ENCODE measurements at places on chromosomes 7 and 10.

GRCh38 chr7:64183126-64183742, 23.8 kb upstream of the ZNF735 start:
- no peak for DNase-seq

DNA sequence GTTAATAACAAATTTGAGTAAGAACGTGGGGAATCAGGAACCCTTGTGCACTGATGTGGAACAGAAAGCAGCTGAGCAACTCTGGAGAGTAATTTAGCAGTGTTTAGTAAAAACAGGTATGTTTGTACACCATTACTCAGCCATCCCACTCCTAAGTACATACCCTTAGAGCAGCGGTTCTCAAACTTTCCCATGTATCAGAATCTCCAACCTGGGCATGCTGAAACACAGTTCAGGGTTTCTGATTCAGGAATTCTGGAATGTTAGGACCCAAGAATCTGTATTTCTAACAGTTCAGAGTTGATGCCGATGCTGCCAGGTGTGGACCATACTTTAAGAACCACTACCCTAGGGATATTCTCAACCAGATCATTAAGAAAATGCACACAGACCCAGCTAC, 5.1 kb downstream of the SGMS1 start:
- DNase-seq: no peak

GRCh38 chr7:142878315-142878714, 7.2 kb downstream of the TRPV6 start:
- DNase-seq: no peak

DNA sequence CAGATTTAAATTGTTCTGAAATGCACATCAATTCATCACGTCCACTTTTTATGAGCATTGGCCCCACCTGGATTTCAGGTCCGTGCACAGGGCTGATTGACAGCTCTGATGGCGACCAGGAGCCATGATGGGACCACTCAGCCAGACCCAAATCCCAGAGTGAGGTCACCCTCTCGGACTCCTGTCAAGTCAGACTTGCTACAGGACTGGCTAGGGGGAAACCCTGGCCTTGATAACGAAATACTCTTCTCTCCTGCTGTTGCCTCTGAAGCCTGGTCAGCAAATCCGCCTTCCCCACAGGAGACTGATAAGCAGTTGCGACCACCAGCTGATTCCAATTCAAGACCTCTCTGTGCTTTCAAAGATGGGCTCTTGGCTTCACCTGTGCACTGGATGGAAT, 76.4 kb downstream of the CARD11 start:
- DNase-seq: no peak

DNA sequence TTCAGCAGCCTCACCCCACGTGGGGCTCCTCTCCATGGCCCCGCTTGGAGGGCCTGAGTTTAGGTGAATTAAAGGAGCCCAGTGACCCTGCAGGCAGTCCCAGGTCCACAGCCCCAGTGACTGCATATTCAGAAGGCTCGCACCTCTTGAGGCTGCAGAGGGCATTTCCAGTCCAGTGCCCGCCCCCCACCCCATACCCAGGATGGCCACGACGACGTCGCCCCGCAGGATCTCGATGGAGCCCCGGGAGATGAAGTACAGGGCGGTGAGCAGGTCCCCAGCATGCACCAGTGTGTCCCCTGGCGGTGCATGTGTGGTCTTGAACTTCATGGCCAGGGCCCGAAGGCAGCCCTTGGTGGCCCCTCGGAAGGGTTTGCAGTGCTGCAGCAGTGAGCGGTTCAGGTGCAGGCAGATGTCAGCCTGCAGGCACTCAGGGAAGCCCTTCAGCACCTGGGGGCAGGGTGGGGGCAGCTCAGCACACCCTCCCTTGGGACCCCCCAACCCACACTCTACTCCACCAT, 28.1 kb downstream of the KCNH2 start:
- DNase-seq: no peak

GRCh38 chr7:11612737-11613136, 219.3 kb downstream of the THSD7A start:
- DNase-seq: no peak

DNA sequence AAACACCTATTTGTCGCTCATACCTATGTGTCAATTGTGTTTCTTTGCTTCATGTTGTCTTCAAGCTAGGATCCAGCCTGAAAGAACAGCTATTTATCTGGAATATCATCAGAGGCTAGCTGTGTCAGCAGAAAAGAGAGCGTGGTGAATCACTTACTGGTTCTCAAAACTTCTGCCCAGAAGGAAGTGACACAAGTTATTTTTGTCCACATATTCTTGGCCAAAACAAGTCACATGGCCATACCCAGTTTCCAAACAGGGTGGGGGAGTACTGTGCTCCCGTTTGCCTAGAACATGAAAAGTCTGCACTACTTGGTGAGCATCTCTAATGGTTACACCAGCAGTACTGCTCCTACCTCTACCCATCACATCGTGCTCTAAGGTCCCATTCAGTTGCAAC, 160.9 kb upstream of the CSTF2T start:
- DNase-seq: no peak

GRCh38 chr10:17476073-17476472, 21.7 kb upstream of the ST8SIA6 start:
- no peak for DNase-seq

DNA sequence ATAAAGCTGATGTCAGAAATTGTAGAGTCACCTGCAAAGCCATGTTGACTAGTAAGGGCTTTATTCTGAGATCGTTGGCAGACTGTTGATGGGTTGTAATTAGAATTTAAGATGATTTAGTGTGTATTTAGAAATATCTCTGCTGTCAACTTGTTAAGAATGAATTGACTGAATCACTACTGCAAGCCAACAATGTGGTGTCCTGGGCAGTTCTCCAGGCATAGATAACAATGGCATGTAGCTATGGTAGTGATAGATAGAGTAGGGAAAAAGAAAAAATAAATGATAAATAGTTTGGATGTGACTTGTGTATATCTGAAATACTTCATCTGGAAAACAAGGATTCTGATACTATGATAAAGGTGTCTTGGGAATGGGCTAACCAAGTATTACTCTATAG, 640.2 kb downstream of the ARL4A start:
- no peak for DNase-seq

- no peak for DNase-seq
These were observed 20.5 kb upstream of the PLXDC2 start for GRCh38 chr10:19795684-19796083.

DNA sequence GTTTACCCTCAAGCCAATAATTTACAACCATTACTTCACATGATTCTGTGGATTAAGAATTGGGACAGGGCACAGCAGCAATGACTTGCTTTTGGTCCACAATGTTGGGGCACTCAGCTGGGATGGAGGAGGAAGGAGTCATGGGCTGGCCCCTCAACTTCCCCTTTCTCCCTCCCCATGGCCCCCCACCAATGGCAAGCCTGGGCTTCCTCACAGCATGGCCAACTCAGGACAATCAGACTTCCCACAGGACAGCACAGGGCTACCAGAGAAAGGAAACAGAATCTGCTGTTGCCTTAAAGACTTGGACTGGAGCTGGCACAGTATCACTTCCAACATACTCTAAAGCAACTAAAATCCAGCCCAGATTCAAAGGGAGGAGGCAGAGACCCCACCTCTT, 160.7 kb downstream of the PTPN20 start:
- DNase-seq: no peak

DNA sequence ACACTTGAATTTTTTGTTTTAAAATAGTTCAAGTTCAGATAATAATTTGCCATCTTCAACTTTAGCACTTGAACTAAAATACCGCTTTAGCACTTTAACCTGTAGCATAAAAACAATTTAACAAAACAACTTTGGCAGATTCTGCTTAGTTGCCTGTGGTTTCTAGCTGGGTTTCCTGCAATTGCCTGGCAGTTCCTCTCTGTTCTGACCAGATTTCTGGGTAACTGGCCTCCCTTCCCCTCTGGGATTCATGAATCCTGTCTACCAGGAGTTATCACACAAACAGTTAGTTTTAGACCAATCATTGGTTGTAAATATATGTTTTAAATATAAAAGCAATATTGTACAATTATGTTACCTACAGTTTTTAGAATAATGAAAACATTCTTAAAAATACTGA, 89.8 kb upstream of the HDAC9 start:
- DNase-seq: no peak

DNA sequence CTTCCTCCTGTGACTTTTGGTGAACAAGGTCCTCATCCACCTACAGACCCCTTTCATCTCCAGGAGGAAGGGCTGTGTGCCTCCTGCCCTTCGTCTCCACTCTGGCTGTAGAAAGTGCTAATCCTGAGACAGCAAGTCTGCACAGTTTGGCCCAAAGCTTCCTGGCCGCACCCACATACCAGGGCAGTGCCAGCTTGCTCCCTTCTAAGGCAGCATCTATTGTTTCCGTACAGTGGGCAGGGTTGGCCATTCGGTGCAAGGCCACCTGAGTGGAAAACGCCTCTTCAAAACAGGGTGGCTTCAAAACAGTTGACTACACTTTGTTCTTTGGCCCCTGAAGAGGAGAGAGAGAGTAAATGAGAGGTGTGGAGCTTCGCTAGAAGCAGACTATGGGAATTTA, 134.1 kb upstream of the KLF14 start:
- no peak for DNase-seq

- no peak for DNase-seq
These were observed 280.8 kb upstream of the CDC14C start for GRCh38 chr7:48643431-48644013.

DNA sequence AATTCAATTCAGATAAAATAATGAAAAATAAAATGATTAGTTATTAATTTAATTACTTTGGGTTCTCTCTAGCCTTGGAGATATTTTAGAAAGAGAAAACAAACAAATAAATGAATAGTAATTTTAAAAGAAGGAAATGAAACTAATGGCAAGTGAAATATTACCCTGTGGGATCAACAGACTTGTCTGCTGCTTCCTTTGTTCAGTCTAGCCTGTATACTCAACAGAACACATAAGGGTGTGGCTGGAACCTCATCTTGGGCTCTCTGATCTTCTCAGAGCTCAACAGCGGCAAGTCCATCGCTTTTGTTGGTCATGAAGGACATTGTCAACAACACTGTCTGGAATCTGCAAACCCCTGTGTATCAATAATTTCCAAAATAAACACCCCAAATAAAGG, 904.9 kb downstream of the IPMK start:
- no peak for DNase-seq

- DNase-seq: no peak
These were observed 153.2 kb downstream of the MAD1L1 start for GRCh38 chr7:2079332-2080059.

GRCh38 chr7:21948887-21949540, 3.3 kb upstream of the CDCA7L start:
- no peak for DNase-seq

- no peak for DNase-seq
These were observed 26.8 kb downstream of the PRPF18 start for GRCh38 chr10:13613519-13613918.

DNA sequence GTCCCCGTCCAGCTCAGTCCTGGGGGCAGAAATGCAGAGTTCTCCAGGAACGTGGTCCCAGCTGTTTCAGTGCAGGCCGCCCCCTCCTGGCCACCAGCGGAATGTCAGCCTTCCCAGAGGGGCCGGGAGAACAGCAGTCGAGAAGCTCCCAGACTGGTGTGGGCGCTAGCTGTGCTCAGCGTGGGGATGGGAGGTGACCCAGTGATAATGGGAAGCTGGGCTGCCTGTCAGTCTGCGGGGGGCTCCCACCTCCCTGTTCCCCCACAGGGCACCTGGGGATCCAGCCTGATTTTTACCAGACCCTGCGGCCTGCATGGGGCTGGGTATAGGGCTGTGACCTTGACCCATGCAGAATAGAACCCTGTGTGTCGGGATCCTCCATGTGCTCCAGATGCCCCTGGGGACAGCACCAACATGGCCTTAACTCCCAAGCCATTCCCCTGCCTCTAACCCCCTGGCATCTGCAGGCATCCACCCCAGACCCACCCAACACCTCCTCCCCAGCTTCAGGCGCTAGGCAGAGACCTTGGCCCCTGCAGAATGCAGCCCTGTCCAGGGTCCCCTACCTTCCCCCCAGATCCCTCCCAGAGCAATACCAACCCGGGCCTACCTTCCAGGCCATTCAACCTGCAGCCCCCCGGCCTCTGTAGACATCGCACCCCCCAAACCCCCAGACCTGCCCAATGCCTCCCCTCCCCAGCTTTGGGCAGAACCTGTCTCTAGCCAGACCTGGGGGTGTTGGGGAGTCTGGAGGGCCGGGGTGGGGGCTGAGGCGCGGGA, 880 bp upstream of the ELN start:
- DNase-seq: peak; percentile 77

DNA sequence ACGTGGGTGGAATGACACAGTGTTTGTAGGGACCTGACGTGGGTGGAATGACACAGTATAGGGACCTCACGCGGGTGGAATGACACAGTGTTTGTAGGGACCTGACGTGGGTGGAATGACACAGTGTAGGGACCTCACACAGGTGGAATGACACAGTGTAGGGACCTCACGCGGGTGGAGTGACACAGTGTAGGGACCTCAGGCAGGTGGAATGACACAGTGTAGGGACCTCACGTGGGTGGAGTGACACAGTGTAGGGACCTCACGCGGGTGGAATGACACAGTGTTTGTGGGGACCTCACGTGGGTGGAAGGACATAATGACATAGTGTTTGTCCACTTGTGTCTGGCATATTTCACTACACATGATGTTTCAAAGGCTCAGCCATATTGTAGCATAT, 19.3 kb downstream of the PPP2R2D start:
- no peak for DNase-seq

DNA sequence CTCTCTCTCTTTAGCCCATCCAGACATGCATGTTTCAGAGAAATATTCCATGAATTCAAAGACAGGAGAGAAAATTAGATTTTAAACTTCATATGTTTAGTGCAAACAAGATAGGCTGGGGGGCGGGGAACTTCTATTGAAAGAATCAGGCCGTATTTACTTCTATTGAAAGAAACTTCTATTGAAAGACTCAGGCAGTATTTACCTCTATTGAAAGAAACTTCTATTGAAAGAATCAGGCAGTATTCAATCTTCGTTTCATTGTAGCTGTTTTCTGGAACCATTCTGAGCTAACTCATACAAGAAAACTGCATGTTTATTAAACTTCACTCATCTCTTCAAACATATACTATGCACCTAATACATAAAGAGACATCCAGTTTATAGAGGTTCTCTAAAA, 123.1 kb downstream of the TYW1B start:
- no peak for DNase-seq

GRCh38 chr7:42237811-42238541, 967 bp upstream of the GLI3 start:
- DNase-seq: peak; percentile 70
